ENCODE measurements at places on chromosomes 3 and 15.
A peak's percentile ranks its signal among the peaks of the same experiment; 100 is the strongest.

DNA sequence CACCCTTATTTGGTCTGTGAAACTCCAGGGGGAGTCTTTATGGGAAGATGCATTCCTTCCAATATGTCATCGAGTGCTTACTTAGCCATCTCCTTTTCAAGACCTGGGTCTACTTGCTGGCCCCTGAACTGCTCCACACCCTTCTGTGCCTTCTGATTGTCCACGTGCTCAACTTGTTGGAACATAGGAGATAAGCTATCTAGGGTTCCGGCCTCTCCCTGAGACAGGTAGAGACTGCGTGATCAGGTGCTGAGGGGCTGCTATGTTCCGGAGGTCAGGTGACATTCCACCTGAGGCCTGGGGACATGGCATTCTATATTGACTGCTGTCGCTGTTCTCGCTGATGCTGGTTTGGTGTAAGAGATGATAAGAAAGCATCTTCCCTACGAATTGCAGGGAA lies 65.6 kb downstream of the ATP1B3 start:
- no peak for DNase-seq

- peak; percentile 9 for DNase-seq
These were observed at the start of gene UTS2B for GRCh38 chr3:191329654-191330529. UTS2B (minus strand) TSS chr3:191330526; CDS start chr3:191282189, 48,337 bp downstream.

DNA sequence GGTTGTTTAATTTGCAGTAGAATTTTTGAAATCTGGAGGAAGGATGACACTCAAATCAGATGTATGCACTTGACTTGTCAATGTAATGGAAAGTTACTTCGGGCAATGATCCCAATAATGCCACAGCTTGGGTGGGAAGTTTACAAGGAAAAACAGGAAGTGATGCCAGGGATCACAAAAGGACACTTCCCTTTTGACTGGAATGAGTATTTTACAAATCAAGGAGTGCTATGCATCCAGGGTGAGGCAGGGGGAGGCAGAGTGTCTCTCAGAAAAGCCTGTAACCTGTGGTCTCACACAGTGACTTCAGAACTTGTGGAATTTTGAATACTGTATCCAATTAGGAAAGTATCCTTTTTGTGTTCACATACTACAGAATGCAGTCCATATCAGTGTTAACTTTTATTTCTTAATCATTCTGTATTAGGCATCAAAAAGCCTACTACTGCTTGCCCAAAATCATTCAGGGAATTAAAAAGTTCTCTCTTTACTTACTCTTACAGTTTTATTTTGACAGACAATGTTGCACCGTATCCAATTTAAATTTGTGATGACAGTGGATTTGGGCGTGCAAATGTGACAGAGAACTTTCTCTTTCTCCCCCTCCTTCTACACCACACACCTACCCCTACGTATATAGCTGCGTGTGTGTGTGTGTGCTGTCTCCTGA lies 445.1 kb downstream of the MECOM start:
- no peak for DNase-seq

DNA sequence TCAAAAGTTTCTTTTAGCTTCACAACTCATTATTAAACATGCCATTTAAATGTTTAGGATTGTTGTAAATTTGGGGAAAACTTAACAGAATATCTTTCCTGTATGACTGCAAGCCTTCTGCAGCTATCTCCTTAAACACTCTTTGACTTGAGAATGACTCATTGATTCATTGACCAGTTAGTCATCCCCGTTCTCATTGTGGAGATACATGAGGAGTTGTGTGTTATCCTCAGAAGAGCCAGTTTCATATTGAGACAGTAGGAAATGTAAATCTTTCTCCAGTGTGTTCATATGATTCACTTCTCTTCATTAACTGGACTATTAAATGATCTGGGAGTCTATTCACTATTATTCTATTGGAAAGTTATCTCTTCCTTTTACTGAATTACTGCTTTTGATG lies 83.0 kb downstream of the CRYGS start:
- no peak for DNase-seq

DNA sequence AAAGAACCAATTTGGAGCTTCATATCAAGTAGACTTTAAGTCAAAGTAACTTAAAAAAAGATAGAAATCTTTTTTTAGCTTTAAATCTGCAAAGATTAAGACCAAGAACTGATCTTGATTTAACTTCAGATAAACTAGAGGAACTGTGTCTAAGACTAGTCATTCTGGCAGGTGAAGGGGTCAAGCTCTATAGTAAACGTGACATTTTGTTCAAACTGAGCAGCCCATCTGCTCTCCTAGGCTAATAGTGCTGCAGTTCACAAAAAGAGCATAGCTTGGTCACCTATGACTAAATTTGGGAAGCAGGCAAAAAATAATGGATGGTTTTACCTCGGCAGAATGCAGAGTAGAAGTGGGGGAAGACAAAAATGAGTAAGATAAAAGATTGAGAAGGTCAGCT lies 168.8 kb upstream of the ALCAM start:
- no peak for DNase-seq

- DNase-seq, result no peak
These were observed 729 bp upstream of the ZBTB11 start for GRCh38 chr3:101677436-101678286.

GRCh38 chr3:99825004-99825640 lies 7.5 kb downstream of the CMSS1 start:
- DNase-seq, result no peak

- no peak for DNase-seq
These were observed 352.6 kb upstream of the CCDC54 start for GRCh38 chr3:107024551-107025026.

- no peak for DNase-seq
These were observed 310.6 kb downstream of the MAGI1 start for GRCh38 chr3:65728138-65728537.

- no peak for DNase-seq
These were observed 706.3 kb downstream of the PDCD6IP start for GRCh38 chr3:34504775-34505174.

DNA sequence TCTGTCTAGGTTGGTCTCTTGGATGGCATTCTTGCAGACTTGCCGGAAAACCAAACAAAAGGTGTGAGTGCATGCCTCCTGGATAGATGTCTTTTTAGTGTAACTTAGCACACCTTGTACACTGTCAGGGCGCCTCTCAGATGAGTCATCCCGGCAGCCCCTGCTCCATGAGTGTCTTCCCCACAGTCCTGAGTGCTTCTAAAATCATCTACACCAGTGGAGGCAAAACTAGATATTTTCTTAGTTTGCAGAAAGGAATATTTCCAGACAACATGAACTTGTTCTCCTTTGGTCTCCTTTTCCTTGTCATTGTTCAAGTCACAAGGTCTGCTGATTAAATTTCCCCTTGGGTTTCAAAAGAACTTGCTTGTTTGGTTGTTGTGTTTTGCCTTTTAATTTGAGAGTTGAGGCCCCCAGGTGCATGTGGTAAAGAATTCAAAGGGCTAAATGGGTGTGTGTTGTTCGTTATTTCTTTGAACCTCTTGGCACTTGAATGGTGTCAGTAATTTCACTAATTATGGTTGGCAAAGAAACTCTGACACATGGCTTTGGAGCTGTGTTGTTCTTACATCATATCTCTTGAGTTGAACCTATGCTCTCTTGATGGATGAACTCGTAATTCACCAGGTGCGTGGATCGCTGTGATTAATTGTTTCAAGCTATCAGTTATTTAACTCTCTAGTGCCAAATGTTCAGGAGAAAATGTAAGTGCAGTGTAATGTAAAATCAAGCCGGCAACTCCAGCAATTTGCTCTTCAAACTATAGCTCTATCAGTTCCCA lies 98.2 kb downstream of the IGF1R start:
- DNase-seq, result no peak

DNA sequence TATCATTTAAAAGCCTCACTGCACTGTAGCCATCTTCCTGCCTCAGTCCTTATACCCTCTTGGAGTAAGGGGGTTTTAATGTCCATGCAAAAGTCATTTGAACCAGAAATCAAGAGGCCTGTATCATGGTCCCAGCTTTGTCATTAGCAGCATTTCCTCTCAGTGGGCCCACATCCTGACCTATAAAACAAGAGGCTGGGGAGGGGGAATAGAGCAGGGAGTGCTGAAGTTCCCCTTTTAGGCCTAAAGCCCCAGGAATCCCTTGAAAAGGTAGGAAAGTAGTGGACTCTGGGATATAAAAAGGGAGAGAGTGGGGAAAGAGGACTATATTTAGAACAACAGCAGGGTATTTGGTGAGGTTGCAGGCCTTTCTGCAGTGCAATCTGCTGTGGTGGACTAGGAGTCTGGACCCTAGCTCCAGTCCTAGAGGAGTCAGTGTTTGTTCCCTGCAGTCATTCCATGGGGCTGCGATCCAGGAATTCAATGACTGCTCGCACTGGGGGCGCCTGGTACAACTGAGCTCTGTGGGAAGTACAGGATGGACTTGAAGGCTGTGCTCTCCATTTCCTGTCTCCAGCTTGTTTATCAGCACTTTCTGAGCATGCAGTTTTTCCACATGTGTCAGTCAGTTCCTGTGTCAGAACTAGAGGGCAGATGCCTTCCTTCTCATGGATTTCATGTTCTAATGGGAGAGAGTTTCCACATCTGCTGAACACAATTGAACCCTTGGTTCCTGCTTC lies 46.8 kb downstream of the PDHB start:
- DNase-seq, result peak; percentile 62

DNA sequence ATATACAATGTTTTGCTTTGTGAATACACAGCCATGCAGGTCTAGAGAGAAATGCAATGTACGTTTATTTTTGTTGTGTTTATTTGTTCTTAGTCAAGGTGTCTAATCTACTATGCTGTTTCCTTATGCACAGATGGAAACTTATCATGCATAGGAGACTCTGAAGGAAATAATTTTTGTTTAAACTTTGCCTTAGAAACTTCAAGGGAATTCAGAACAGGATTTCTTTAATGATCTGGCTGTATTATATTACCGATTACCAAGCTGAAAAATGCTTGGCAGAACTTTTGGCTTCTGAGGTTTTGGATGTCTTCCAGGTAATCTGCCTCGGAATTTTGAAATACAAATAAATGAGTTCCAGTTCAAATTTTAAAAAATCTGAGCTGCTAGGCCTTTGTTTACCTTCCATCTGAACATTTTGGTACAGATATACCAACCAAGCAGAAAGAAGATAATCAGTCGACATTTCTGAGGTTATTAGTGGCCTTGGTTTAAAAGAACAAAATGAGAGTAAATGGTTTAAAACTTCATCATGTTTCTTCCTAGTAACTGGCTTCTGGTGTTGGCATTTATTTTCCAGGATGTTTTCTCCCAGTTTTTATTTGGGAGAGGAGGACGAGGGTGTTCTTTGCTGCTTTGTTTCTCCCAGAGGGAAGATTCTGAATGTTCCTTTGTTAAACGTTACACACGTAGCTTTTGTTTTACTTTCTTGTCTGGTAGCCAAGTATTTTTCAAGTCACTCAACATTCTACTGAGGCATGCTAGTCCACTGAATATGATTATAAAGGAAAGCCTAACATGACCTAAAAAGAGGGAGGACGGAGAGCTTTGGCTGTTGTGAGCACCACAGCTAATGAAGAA lies 421.8 kb upstream of the TBL1XR1 start:
- no peak for DNase-seq

DNA sequence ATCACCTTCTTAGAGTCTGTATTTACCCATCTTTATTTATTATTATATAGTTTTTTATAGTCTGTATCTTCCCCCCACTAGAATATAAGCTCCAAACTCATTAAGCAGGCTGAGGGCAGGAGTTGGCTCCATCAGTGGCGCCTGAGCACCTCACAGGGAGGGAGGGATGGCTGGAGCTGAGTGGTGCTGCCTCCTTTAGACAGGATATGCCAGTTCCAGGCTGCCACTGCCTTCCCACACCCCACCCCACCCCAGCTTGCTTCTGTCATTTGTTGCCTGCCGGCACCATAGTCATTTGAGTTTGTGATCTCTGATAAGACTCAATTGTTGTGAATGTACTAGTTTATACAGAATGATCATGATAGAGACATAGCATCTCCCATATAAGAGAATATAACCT lies 85.5 kb downstream of the KLHL25 start:
- DNase-seq, result no peak

DNA sequence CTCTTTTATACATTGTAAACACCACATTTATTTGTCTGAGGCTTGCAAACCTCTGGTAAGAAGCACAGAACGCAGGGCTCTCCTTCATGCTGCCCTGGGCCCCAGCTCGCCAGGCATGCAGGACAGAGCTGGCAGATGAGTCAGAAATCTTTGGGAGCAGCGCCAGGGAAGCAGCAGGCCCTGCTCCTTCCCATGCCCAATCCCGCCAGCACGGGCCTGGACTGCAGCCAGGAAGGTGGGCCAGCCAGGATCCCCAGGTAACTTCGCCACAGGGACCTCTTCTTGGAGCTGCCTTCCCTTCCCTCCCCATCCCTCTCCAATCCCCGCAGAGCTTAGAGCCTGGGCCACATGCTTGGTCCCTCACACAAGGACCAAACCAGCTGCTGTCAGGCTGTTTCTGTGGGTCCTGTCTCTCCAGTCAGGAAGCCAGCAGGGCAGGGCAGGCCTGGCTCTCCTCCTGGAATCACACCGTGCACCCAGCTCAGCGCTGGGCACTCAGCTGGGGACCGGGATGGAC lies 8.8 kb downstream of the STOML1 start:
- no peak for DNase-seq

GRCh38 chr3:189455641-189456417 lies 175.4 kb upstream of the TP63 start:
- DNase-seq, result no peak

DNA sequence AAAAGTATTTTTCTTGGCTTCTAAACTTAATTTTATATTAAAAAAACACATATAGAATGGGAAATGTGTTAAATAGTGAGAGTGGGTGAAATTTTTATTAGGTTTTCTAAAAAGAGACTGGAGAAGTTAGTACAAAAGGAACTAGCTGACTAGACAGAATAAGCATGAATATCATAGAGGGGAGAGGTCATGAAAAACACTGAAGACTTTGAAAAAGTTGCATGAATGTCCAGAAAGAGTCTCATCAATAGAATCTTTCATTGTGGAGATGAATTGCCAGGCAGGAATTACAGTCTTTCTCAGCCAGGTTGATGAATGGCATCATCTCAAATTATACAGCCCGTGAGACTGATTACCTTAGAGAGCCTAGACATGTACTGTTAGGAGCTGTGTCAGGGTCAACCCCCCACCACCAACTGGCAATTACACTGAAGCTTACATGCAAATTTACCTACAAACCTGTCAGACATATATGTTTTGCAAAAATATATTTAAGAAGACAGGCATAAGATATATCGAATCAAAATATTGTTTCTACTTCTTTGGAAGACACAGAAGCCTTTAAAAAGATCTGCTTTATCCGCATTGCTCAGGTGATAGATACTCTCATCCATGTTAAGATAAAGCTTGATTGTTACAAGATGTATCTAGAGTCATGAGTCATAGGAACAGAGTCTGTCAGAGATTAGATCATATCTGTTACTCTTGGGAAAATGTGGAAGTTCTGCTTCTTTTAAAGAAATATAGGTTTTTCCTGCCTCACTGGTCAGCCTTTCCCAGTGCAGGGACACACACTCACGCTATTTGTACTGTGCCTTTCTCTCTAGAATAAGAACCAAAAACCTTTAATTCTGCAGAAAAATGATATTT lies 34.8 kb upstream of the PFN2 start:
- DNase-seq, result no peak

- no peak for DNase-seq
These were observed 16.6 kb downstream of the ANKRD28 start for GRCh38 chr3:15781131-15781530.

DNA sequence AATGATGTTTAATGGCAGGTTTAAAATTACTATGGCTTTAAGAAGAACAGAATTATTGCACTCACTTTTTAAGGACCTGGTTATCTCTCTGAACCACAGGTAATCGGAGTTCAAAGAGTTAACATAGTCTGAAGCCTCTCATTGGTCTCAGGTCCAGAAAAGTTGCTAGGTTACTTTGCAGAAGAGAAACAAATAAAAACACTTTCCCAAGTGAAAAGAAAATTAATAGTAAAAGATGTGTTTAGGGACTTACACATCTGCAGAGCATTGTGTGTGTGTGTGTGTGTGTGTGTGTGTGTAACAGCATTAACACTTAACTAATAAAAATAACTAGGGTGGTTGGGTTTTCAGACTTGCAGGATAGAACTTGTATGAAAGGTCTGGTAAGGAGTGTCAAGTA lies 1.0 kb downstream of the MASP1 start:
- no peak for DNase-seq
